ENCODE measurements at places on chromosomes 4 and X. TPM values are rescaled to one million over a fixed set of nuclear protein-coding genes. Genes with fewer than 3 reads are reported as not detected.
A peak's percentile ranks its signal among the peaks of the same experiment; 100 is the strongest.

MSL3 gene
- 14.7 TPM for total RNA-seq

- no peak for DNase-seq
Observed at GRCh38 chr4:88172987-88173386, 14.5 kb upstream of the ABCG2 start.

- DNase-seq: no peak
Observed at GRCh38 chr4:69951602-69952001, 13.9 kb downstream of the CSN2 start.

GRCh38 chr4:67736262-67736661 is 17.9 kb downstream of the GNRHR start:
- no peak for DNase-seq

TMEM150C gene
- total RNA-seq: 8.9 TPM

- DNase-seq: peak; percentile 60
Observed at GRCh38 chr4:9762823-9763475, 18.5 kb upstream of the DRD5 start.

DNA sequence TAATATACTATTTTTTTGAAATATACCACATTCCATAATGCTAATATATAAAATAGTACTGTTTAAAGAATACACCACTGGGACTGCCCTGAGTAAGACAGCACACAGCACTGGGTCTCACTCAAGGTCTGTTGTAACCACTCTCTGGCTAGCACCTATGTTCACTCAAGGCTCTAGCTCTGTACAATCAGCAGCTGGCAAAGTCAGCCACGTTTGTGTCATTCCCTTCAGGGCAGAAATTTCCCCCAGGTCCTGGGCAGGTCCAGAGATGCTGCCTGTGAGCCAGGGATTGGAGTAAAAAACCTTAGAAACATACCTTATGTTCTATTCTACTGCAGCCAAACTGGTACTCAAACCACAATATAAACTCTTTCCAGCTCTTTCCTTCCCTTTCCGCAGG is 1160.2 kb upstream of the ADGRL3 start:
- DNase-seq: no peak
